ENCODE measurements at places on chromosomes 5 and 9.

DNA sequence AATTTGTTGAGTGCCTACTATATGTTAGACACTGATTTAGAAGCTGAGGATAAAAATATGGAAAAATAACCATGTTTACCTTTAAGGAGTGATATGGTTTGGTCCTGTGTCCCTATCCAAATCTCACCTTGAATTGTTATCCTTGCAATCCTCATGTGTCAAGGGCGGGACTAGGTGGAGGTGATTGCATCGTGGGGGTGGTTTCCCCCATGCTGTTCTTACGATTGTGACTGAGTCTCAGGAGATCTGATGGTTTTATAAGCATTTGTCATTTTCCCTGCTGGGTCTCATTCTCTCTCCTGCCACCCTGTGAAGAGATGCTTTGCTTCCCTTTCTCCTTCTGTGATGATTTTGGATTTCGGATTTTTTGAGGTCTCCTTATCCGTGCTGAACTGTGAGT, 876.4 kb downstream of the DTWD2 start:
- DNase-seq: no peak

DNA sequence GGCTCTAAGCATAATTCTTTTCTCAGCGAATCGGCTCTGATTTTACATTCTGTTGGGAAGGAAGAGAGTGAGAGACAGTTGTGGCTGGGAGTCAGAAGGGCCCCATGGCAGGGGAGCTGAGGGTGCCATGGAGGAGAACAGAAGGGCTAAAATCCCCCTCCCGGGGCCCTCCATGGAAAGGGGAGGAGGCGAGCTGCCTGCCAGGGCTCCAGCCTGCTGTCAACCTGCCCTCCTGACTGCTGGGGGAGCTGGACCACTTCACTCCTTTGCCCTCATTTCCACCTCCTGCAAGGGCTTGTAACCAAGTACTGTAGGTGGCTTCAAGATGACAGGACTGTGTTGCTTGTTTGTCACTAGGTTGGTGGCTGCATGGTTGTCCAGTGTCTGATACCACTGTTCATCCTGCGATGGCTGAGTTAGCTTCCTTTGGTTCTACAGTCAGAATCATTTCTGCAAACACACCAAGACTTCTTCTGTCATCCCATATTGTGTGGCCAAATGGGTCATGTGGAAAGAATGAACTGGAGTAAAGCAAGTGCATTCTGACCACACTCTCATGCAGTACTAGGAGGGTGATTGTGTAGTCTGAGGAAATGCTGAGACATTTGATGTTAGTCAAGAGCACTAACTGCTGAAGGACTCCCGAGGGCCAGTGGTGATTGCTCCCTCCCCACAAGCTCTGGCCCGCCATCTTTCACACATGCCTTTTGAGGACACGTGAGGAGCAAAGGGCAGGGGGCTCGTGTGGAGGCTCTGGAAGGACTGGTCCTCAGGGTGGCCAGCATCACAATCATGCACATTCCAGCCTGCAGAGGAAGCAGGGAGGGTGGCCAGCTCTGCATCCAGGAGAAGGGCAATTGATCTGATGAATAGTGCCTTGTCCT, 307.2 kb downstream of the GADD45G start:
- DNase-seq: peak; percentile 41

- no peak for DNase-seq
Measured at GRCh38 chr5:85148701-85149100, 764.0 kb upstream of the EDIL3 start.

DNA sequence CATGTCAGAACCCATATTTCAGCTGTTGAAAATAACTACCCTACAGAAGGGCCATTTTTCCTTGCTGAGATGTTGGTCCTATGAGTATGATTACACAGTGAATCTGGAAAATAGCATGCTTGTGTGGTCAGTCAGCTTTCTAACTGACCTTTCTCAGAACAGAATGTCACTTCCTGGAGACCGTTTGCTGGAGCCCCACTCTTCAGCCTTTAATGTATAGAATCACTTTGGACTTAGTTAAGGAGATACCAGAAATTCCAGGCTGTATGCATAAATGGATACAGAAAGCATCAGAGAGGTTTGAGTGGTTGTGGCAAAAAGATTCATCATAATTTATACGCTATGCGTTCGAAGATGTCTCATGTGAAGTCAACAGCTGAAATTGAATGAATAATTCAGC, 488.1 kb downstream of the EBF1 start:
- no peak for DNase-seq

GRCh38 chr9:69295872-69296552, 29.0 kb upstream of the ENTREP1 start:
- DNase-seq: no peak

DNA sequence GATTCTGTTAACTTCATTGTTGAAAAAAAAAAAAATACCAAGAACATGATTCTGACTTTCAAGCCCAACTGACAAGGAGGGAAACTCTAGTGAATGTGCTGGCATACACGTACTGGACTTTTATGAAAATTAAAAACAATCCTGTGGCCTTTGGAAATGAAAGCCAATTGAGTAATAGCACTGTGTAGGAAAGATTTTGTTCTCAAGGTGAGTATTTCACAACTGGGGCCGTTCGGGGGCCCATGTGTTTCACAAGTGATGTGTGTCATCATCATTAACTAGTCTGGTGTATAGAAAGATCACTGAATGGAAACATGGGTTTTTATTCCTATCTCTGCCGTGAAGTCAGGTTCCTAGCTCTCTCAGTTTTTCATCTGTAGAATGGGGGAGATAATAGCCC, 605.0 kb upstream of the CLINT1 start:
- DNase-seq: no peak

DNA sequence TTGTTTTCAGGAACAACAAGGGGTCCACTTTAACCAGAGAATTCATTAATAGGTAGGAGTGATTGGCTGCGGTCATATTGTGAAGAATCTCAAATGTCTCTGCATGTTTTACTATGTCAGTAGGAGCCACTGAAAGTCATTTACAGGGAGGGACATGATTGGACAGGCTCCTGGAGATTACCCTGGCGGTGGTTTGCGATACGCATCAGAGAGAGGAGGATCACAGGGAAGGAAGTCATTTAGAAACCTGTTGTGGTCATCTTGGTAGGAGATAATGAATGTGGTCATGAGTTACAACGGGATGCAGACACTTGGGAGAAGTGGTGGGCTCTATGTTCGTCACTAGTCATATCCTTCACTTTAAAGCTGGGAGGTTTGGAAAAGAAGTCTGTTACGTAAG, 262.8 kb downstream of the FAM114A2 start:
- no peak for DNase-seq

- no peak for DNase-seq
Measured at GRCh38 chr5:97062046-97062445, 80.4 kb downstream of the LIX1 start.

GRCh38 chr9:607417-607816, 234.1 kb upstream of the DMRT1 start:
- DNase-seq: no peak

GRCh38 chr5:372996-373709, 51.6 kb downstream of the AHRR start:
- peak; percentile 76 for DNase-seq

GRCh38 chr5:100623719-100624118, 88.5 kb downstream of the FAM174A start:
- DNase-seq: no peak

DNA sequence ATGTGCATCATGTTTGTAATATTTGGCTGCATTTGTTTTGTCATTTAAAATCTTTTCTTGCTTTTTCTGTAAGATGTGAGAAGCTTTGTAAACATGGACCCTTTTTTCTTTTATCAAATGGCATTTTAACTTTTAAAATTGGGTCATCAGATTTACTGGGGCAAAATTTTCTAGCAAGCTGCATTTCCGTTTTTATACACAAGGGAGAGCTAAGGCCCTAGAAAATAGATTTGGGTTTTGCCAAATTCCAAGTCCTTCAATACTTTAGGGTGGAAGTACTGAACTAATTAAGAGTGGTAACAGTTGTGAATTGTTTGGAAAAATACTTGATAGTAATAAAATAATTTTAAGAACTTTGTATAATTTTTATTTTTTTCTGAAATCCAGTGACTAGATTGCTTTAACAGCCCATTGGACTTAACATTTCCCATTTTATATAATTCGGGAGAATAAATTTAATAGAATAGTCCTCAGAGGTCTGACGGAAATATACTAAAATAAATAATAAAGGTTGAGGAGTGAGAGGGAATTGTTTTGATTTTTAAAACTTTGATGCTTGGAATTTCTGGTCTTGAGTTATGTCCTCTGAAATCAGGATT, 117.4 kb downstream of the SMARCA2 start:
- no peak for DNase-seq

GRCh38 chr9:128249558-128249907, 26.3 kb downstream of the GOLGA2 start:
- no peak for DNase-seq

GRCh38 chr5:87298692-87299362, 31.1 kb downstream of the RASA1 start:
- DNase-seq: no peak

GRCh38 chr5:154133591-154133990, 56.9 kb upstream of the GALNT10 start:
- DNase-seq: no peak

DNA sequence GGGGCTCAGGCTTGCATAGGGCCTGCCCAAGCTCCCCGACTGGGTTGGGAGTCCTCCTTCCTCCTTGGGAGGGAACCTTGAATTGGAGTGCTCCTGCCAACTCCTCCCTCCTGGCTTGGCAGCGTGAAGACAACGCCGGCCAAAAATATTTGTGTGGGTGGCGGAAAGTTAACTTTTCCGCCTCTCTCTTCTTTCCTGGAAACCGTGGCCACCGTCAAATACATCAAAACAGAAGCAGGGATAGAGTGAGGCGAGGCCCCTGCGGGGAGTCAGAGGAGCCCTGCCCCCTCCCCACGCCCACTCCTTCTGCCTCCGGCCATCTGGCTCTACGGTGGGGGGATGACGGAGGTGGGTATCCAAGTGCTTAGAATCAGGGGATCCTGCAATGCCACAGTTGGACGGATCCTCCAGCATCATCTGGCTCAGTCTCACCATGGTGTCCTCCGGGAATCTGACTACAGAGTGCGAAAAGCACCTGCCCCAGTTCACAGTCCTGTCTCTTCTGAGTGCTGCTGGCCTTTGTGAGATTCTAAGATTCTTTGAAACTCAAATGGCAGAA, 25.2 kb upstream of the SYNPO start:
- DNase-seq: no peak

DNA sequence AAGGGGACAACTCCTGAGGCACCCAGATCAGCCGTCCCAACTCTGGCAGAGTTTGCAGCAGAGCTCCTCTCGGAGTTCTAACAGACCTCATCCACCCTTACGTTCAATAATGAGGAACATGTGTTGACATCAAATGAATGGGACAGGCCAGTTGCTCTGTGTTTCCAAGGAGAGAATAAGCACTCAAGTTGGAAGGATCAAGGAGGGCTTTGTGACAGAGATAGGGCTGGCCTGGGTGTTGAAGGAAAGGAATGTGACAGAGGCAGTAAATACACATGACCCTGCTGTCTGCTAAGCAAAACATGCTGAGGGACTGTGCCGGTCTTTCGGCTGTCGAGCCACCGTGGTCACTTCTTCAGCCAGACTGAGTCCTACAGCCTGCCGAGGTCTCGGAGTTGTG, 48.2 kb downstream of the GPR107 start:
- DNase-seq: no peak
